ENCODE measurements at places on chromosomes 2 and 18. TPM values are rescaled to one million over a fixed set of nuclear protein-coding genes. Genes with fewer than 3 reads are reported as not detected.

GRCh38 chr2:126882736-126883665, 15.7 kb upstream of the TEX51 start:
- DNase-seq, result no peak

DNA sequence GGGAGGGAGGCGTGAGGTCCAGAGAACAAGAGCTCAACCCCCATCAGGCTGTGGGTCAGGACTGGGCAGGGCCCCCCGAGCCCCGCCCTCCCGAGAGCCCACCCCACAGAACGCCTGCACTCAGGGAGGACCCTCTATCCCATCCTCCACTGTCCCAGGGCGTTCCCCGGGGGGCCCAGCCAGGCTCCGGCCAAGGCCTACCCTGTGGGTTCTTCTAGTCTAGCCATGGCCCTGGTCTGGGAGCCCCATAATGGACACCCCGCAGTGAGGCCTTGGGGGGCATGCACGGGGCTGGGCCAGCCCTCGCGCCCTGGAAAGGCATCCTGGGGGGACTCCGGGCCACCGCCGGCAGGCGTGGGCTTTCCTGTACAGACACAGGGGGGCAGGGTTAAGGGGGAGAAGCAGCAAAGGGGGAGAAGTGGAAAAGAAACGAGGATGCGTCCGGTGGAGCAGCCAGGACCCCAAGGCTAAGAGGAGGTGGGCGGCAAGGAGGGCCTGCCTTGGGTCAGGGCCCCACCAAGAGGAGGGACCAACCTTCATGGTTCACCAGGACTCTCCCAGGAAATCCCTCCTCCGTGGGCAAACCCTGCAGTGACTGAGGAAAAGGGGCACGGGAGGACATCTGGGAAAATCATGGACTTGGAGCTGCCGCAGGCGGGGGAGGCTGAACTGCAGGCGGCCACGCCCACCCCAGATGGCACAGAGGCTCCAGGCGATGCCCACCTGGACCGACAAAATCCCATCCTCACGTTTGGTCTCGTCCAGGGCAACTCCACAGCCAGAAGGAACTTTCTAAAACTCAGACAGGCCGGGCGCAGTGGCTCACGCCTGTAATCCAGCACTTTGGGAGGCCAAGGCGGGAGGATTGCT, 2.7 kb upstream of the CROCC2 start:
- no peak for DNase-seq

Gene ITPRIPL1
- 4.2 TPM for total RNA-seq

Gene GAD1
- total RNA-seq, result 19.4 TPM

DNA sequence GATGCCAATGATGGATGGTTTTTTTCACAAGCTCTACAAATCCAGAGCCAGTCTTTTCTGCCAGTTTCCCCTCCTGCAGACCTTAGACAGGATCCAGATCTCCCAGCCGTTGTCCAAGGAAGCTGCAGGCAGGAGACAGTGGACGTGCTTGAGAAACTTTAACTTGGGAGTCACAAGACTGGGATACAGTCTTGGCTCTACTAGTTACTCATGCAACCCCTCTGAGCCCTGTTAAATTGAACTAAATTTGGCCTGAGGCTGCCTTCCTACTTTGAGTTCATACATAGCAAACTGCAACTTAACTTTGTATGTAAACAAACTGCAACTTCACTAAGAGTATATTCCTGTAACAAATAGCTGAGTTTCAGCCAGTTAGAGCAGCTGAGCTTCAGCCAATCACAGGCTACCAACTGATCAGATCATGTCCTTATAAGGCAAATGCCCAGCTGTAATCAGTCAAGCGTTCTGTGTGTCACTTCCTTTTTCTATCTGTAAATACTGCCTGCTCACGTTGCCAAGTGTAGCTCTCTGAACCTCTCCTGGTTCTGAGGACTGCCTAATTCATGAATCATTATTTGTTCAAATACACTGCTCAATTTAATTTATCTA, 140.9 kb downstream of the CAPN13 start:
- DNase-seq, result peak; percentile 99

DNA sequence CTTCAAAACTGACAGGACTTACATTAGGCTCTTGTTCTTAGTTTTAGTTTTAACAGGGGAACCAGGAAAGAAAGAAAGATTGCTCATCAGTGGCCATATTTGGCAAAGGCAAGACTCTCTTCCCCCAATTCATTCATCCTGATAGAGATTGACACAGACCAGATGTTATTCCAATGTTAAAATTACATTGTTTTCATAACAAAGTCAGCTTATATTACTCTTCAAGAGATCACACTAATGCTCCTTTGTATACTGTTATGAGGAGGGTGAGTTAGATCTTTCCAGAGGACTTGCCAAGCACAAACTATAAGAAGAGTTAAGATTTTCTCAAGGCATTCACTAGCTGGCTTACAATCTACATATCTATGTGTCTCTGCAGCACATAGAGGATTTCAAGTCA, 252.1 kb downstream of the SLC8A1 start:
- DNase-seq, result no peak

Gene CCBE1
- 8.7 TPM for total RNA-seq

Gene TCF4
- 2.8 TPM for total RNA-seq

Gene CAB39
- 169 TPM for total RNA-seq

DNA sequence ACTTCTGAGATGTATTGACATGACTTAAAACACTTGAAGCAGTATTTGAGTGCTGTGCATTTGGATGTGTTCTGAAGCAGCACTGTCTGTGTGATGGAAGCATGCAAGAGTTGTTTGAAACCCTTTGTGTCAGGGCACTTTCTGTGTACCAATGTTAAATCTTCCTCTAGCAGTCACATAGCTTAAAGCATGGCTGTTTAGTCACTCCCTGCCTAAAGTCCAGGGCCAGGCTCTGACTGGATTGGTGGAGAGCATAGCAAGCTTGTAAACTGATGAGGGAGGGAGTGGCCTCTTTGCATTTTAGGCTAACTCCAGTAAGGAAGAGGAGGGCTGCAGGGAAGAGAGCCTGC, 73.5 kb downstream of the MYO1B start:
- peak; percentile 61 for DNase-seq

- peak; percentile 53 for DNase-seq
Observed at GRCh38 chr2:45647356-45647755, 4.1 kb upstream of the PRKCE start.

Gene ANKRD62
- not detected for total RNA-seq

GRCh38 chr2:26619096-26619495, 22.1 kb downstream of the CIB4 start:
- DNase-seq, result no peak

Gene STRADB
- total RNA-seq, result 46.1 TPM

GRCh38 chr18:49026501-49027373, 76.0 kb upstream of the SMAD7 start:
- no peak for DNase-seq

Gene SLC4A3
- 3.5 TPM for total RNA-seq

All from renal cortical epithelial cell (primary cell).